Activated CD8-positive, alpha-beta T cell treated with anti-CD3 and anti-CD28 coated beads, Interleukin-2, amount 10 ng/mL, durations not matched to agents 7 days and 5 days (primary cell): ENCODE measurements at places on chromosomes 2 and 18. TPM values are rescaled to one million over a fixed set of nuclear protein-coding genes. Genes with fewer than 3 reads are reported as not detected.

GRCh38 chr2:216665242-216665641, 30.1 kb downstream of the IGFBP5 start:
- H3K27me3 ChIP-seq: peaks cover 3% of the 10 kb centered on the region
- H3K4me1 ChIP-seq: no peaks in the 10 kb centered on the region
- no peak for DNase-seq
- no peak overlapping the region for H3K4me3 ChIP-seq

DNA sequence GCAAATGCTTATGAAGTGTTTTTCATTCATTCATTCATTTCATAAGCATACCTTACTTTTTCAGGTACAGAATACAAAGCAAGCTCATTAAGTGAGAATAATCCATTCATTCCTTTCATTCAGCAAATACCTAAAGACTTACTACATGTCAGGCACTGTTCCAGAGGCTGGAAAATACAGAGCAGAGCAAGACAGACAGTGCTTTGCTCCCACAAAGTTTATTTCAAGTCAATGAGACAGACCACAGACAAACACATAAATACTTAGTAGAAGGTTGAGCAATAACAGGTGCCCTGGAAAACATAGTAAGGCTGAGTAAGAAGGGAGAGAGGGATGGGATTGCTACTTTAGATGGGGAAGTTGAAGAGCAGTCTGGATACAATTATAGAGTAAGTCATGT, 309.8 kb downstream of the C1D start:
- H3K4me1 ChIP-seq: no peaks in the 10 kb centered on the region
- no peak overlapping the region for H3K27ac ChIP-seq
- H3K4me3 ChIP-seq: no peak overlapping the region
- no peaks in the 10 kb centered on the region for H3K36me3 ChIP-seq
- H3K27me3 ChIP-seq: no peaks in the 10 kb centered on the region

GRCh38 chr2:14047491-14047890, 585.0 kb upstream of the LRATD1 start:
- no peaks in the 10 kb centered on the region for H3K36me3 ChIP-seq
- no peak overlapping the region for H3K27ac ChIP-seq
- H3K4me3 ChIP-seq: no peak overlapping the region

CNTNAP5 gene
- total RNA-seq: not detected

DNA sequence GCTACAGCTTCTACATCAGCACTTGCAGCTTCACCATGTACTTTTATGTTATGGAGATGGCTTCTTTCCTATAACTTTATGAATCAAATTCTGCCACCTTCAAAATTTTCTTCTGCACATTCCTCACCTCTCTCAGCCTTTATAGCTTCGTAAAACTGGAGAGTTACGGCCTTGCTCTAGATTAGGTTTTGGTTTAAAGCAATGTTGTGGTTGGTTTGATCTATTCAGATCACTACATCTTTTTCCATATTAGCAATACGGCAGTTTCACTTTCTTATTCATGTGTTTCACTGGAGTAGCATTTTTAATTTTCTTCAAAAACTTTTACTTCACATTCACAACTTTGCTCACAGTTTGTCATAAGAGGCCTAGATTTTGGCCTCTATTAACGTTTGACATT, 242.9 kb upstream of the GYPC start:
- no peak for DNase-seq
- H3K4me3 ChIP-seq: peak overlapping the region; percentile 23
- peak overlapping the region; percentile 62 for H3K27ac ChIP-seq
- H3K36me3 ChIP-seq: peaks cover 7% of the 10 kb centered on the region
- peaks cover 18% of the 10 kb centered on the region for H3K4me1 ChIP-seq
- peaks cover 5% of the 10 kb centered on the region for H3K27me3 ChIP-seq

DNA sequence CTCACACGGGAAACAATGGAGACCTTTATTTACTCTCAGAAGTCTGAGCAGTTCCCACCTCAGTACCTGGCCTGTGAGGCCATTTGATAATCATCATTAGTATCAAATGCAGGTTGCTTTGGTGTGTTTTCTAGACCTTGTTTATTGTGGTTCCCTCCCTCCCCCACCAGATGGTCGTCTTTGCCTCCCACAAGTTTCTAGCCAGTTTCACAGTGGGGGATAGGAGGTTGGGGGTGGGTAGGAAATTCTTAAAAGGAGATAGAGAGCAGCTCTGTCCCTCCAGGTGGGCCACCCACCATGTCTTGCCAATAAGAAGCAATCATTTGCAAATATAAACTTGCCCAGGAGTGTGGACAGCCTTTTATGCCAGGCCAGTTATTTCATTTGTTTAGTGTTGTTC, 31.3 kb downstream of the SETBP1 start:
- H3K4me1 ChIP-seq: peaks cover 33% of the 10 kb centered on the region
- peaks cover 10% of the 10 kb centered on the region for H3K36me3 ChIP-seq
- no peak for DNase-seq
- H3K27ac ChIP-seq: peak overlapping the region; percentile 63
- peaks cover 9% of the 10 kb centered on the region for H3K27me3 ChIP-seq
- H3K4me3 ChIP-seq: no peak overlapping the region

RGPD4 gene
- not detected for total RNA-seq

DNA sequence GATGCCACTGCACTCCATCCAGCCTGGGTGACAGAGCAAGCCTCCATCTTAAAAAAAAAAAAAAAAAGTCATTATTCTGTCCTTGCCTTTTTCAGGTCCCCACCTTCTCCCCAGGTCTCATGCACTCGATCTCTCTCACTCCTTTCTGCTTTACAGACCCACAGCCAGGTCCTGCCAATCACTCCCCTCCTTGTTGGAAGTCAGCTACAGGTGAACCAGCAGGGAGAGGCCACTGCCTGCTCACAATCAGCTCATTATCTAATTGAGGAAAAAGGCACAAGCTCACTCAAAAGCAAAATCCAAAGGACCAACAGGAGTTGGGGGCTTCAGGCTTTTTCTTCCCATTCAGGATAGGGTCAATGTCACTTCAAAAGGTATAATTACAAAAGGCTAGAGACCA, 2.0 kb downstream of the WDFY1 start:
- H3K4me3 ChIP-seq: peak overlapping the region; percentile 89
- H3K36me3 ChIP-seq: peaks cover 34% of the 10 kb centered on the region
- no peak for DNase-seq
- H3K27me3 ChIP-seq: no peaks in the 10 kb centered on the region
- peaks cover 61% of the 10 kb centered on the region for H3K4me1 ChIP-seq
- peak overlapping the region; percentile 79 for H3K27ac ChIP-seq

MARCHF4 gene
- not detected for total RNA-seq

OR6B2 gene
- total RNA-seq: not detected

AGAP1 gene
- total RNA-seq: 1.3 TPM

DNA sequence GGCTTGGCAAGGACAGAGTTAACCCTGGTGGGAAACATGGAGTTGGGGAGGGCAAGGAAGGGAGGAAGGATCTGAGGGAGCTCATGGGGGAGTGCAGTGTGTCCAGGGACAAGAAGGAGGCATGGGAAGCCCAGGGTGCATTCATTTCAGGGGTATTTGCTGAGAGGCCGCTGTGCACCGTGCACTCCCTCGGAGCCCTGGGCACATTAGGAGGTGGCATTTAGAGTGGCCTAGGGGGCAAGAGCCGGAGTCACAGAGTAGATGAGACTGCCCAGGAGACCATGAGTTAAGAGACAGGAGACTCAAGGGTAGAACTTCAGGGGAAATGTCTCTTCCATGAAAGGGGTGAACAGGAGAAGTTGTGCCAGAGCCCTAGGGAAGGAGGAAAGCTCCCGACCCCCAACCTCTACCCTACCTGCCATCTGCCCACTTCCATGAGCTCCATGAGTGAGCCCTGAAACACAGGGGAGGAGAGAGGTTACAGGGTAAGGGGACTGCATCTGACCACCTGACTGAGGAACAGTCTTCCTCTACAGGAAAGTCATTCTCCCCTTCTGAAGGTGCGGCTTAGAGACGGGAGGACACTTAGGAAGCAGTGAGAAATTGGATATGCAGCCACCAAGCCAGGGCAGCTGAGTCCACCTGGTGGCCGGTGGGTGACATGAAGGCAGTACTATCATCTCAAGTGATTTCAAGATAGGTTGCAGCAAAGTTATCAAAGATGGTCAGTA, 58.5 kb upstream of the COPS8 start:
- no peaks in the 10 kb centered on the region for H3K36me3 ChIP-seq
- H3K4me3 ChIP-seq: no peak overlapping the region
- H3K27me3 ChIP-seq: no peaks in the 10 kb centered on the region
- H3K27ac ChIP-seq: no peak overlapping the region
- no peaks in the 10 kb centered on the region for H3K4me1 ChIP-seq
- DNase-seq: peak; percentile 52

CDKL4 gene
- 1.1 TPM for total RNA-seq

- no peak for DNase-seq
- no peak overlapping the region for H3K4me3 ChIP-seq
- H3K4me1 ChIP-seq: no peaks in the 10 kb centered on the region
- H3K27me3 ChIP-seq: no peaks in the 10 kb centered on the region
- no peaks in the 10 kb centered on the region for H3K36me3 ChIP-seq
Observed at GRCh38 chr2:17460371-17461086, 57.7 kb downstream of the RAD51AP2 start.

TXNDC2 gene
- not detected for total RNA-seq

GRCh38 chr2:236871500-236872001, 214.1 kb upstream of the COPS8 start:
- peaks cover 15% of the 10 kb centered on the region for H3K27me3 ChIP-seq
- H3K4me3 ChIP-seq: no peak overlapping the region
- H3K4me1 ChIP-seq: peaks cover 8% of the 10 kb centered on the region
- H3K27ac ChIP-seq: no peak overlapping the region
- H3K36me3 ChIP-seq: no peaks in the 10 kb centered on the region

DNA sequence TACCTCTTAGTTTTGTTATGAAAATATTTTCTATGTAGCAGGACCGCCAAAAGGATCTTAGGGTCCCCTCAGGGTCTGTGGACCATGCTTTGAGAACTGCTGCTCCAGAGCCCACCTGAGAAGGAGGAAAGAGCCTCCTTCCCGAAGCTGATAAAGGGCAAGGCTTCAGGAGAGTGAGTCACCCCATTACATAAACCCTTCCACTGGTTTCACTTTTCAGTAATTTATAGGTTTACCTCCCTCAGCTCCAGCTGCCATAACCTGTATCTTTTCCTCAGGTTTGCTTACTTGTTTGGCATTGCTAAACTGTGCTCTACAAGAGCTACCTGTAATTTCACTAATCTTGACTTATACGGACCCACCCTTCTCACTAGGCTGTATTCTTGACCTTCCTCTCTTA, 6.6 kb downstream of the TTLL4 start:
- DNase-seq: no peak
- peaks cover 12% of the 10 kb centered on the region for H3K36me3 ChIP-seq
- H3K4me3 ChIP-seq: no peak overlapping the region
- H3K4me1 ChIP-seq: peaks cover 15% of the 10 kb centered on the region

DNA sequence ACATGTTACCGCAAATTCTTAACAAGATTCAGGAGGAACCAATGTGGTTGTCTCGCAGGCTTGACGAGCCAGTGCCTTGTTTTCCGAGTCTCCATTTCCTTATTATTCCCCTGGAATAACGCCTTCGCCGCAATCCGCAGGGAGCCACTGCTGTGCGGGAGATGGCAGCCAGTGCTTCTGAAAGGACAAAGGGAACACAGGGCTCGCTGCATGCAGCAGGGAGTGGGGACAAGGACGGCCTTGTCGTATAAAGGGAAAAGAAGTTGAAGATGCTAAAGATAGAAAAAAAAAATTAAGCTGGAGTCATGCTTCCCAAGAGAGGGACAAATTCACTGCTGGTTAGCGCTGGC, 221.4 kb downstream of the NDUFA10 start:
- no peaks in the 10 kb centered on the region for H3K36me3 ChIP-seq
- DNase-seq: no peak
- H3K27ac ChIP-seq: no peak overlapping the region
- H3K4me3 ChIP-seq: no peak overlapping the region
- H3K27me3 ChIP-seq: no peaks in the 10 kb centered on the region
- H3K4me1 ChIP-seq: no peaks in the 10 kb centered on the region

ZNF521 gene
- total RNA-seq: not detected

- H3K4me3 ChIP-seq: no peak overlapping the region
- DNase-seq: no peak
- no peaks in the 10 kb centered on the region for H3K36me3 ChIP-seq
Observed at GRCh38 chr18:31064130-31064529, 21.6 kb upstream of the DSC3 start.

PROKR1 gene
- total RNA-seq: not detected

DNA sequence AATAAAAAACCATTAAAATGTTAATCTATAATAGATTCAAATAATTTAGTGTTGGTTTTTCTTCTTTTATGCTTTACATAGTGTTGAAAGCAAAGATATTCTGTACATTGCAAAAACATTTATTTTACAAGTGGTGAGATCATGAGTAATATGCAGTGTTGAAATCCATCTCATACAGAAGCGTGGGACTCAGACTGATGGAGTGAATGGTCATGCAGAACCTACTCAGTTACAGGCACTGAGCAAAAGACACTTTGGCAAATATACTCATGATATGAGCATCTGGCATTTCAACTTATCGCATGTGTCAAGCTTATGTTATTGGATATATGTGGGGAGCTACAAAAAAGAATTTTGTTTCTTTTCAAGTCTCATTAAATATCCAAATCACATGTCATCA, 620.2 kb upstream of the NETO1 start:
- no peaks in the 10 kb centered on the region for H3K4me1 ChIP-seq
- H3K27me3 ChIP-seq: no peaks in the 10 kb centered on the region
- no peak for DNase-seq
- no peaks in the 10 kb centered on the region for H3K36me3 ChIP-seq
- no peak overlapping the region for H3K27ac ChIP-seq

- no peak for DNase-seq
- no peaks in the 10 kb centered on the region for H3K4me1 ChIP-seq
- no peaks in the 10 kb centered on the region for H3K36me3 ChIP-seq
- no peak overlapping the region for H3K4me3 ChIP-seq
Observed at GRCh38 chr18:59743566-59743965, 46.3 kb upstream of the CCBE1 start.

CKAP2L gene
- 63.4 TPM for total RNA-seq

DLX2 gene
- total RNA-seq: not detected

- DNase-seq: no peak
- H3K4me3 ChIP-seq: no peak overlapping the region
- no peaks in the 10 kb centered on the region for H3K36me3 ChIP-seq
- no peak overlapping the region for H3K27ac ChIP-seq
- H3K4me1 ChIP-seq: peaks cover 5% of the 10 kb centered on the region
- peaks cover 9% of the 10 kb centered on the region for H3K27me3 ChIP-seq
Observed at GRCh38 chr2:210519594-210519993, 36.8 kb upstream of the CPS1 start.

- H3K36me3 ChIP-seq: no peaks in the 10 kb centered on the region
- H3K4me1 ChIP-seq: no peaks in the 10 kb centered on the region
- DNase-seq: no peak
- H3K27me3 ChIP-seq: peaks cover 12% of the 10 kb centered on the region
Observed at GRCh38 chr2:226711606-226712296, 87.9 kb downstream of the IRS1 start.
